ENCODE measurements at places on chromosomes 12 and 14.

DNA sequence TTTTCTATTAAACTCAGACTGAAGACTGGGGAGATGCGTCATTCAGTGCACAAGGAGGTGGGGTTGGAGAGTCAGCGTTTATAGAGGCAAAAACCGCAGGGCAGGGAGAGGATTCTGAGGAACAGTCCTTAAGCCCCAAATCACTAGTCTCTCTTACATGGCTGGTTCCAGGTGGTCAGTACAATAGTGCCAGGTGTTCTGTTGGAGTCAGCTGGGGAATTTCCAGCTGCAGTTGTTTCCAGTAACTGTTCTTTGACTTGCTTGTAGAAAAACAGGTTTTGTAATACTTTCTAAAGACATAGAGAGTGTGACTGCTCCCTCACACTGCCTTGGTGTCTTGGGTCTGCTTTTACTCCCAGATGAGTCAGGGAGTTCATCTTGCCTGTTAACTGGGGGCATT is 192.2 kb downstream of the TMTC3 start:
- no peak for DNase-seq

DNA sequence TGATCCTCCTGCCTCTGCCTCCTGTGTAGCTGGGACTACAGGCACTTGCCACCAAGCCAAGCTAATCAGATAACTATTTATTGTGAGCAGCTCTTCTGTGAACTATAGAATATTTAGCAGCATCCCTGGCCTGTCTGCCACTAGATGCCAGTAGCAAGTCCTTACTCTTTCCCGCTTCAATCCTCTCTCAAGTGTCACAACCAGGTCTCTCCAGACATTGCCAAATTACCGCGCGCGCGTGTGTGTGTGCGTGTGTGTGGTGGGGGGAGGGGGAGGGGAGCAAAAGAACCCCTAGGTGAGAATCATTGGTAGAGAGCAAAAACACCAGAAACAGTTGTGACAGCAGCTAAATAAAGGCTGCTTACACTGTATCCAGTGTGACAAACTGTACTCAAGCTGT is 49.9 kb downstream of the PPP2R5E start:
- no peak for DNase-seq

- no peak for DNase-seq
Measured at GRCh38 chr14:56268039-56268438, 149.8 kb downstream of the PELI2 start.

DNA sequence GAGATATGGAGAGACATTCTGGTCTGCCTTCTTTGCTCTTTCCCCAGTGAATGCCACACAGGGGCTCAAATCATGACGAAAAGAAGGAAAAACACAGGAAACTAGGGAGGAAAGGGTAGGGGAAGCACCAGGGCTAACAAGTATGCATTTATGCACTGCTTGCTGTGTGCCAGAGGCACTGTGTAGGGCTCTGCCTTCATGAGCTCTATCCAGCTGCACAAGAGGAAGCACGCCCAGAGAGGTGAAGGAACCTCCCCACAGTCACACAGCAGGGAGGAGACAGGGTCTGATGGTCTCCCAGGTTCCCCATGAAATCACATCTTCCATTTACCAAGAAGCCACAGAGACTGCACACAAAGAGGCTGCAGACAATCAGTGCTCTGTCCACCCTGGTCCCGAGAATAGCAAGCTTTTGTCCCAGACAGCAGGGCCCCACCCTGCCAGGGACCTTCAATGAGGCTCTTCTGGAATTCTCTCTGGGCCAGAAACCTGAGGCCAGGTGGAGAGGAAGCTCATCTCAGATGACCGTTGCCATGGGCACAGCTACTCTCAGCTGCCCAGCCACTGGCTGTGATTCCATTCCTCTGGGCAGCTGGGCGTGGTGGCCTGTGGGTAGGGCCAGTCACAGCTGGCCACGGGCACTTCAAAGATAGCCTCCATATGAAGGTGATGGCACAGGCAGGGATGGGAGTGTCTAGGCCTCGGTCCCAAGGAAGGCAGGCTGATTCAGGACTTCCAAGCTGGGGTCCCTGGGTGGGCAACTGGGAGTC is 7.3 kb upstream of the TRPV4 start:
- no peak for DNase-seq

GRCh38 chr12:125185740-125186470 is 120.7 kb downstream of the AACS start:
- DNase-seq: no peak

DNA sequence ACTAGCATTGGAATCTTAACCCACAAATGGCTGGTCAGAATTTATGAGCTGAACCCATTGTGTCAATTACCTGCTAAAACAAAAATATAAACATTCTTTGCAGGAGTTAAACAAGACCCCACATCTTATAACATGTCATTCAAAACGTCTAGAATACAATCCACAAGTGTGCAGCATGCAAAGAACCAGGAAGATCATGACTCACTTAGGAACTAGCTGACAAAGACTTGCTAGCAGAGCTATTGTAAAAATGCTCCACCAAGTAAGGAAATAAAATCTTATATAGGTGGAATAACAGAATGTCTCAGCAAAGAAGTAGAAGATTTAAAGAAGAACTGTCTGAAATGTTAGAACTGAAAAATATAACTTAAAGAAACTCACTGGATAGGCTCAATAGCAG is 26.5 kb upstream of the POC1B start:
- DNase-seq: no peak

DNA sequence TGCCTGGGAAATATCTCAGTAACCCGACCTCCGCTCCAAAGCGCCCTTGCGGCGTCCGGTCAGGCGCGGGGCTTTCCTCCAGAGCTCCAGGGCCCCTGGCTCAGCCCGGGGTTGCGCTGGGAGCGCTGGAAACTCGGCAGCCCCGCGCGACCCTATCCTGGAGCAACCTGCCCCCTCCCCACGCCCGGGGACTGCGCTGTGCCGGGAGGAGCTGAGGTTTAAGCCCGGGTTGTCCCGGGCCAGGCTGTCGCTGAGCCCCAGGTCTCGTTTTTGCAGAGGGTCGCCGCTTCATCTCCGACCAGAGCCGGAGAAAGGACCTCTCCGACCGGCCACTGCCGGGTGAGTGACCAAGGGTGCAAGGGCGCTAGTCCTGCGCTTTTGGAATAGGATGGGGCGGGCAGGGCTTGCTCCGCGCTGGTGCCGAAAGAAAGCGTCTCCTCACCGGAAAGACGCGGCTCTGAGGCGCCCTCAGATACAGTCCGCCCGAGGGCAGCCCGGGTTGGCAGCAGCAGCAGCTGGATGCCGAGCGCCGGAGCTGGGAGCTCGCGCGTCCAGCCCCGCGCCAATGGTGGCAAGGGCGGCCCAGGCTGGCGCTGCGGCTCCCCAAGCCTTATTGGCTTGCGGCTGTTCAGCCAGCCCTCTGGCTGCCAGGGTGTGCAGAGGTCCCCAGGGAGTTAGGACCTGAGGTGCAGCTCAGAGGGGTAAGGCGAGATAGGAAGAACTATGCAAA is 1.5 kb downstream of the SPX start:
- no peak for DNase-seq

DNA sequence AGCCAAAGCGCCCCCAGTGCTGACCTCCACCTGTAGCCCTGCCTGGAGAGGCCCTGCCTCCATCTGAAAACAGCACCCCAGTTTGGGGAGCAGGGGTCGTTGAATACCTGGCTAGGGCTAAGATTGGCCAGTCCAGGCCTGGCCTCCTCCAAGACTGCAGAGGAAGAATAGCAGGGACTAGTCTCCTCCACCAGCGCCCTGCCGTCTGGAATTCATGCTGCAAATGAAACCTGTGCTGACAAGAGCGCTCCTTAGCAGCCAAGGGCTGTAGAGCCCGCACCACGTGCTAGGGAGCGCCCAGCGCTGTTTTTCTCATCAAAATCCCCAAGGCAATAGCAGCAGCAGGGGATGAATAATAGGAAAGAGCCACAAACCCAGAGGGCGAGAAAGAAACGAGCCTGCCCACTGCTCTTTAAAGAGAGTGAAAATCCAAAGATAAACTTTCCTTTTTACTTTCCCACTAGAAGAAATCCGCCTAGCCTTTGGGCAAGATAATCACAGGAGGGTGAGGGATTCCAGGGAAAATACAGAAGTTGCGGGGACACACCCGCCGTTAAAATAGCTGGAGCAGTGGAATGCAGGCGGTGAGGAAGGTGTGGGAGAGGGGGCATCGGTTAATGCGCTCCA is 3.3 kb downstream of the COL2A1 start:
- DNase-seq: no peak

DNA sequence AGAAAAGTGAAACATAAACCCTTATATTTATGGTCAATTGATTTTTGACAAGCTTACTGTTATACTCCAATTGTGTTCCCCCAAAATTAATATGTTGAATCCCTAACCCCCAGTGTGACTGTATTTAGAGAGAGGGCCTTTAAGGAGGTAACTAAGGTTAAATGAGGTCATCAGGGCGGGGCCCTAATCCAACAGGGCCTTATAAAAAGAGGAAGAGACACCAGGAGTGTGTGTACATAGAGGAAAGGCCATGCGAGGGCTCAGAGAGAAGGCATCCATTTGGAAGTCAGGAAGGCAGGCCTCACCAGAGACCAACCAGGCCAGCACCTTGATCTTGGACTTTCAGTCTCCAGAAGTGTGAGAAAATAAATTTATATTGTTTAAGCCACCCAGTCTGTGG is 6.5 kb upstream of the VTI1B start:
- no peak for DNase-seq

DNA sequence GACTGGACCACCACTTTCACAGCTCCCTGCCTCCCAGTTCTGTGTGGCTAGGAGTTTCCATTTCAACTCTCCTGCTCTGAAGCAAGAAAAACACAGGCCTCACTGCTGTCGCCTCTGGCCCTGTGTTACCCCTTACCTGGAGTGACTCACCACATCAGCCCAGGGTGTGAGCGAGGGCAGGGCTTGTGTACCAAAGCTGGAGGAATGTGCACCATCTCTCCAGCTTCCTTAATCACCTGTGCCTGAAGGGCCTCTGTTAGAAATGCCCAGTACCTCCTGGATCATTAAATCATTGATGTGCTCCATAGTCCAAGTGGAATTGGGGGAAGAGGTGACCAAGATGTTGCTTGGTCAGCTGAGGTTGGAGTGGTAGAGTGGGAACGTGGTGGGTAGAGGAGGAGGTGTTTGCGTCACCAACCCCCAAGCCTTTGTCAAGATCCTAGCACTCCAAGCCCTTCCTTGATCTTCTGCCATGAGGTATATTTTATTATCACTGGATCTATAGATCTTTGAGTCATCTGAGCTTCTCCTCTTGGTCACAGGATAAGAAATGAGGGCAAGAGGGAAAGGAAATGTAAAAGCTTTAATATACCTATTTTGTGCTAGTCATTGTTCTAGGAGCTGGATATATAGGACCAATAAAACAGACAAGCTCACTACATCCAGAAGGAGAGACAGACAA is 51.3 kb downstream of the SSPN start:
- no peak for DNase-seq

GRCh38 chr14:45089813-45090212 is 5.9 kb downstream of the PRPF39 start:
- no peak for DNase-seq

GRCh38 chr14:104085889-104086201 is 345 bp downstream of the ASPG start:
- no peak for DNase-seq

DNA sequence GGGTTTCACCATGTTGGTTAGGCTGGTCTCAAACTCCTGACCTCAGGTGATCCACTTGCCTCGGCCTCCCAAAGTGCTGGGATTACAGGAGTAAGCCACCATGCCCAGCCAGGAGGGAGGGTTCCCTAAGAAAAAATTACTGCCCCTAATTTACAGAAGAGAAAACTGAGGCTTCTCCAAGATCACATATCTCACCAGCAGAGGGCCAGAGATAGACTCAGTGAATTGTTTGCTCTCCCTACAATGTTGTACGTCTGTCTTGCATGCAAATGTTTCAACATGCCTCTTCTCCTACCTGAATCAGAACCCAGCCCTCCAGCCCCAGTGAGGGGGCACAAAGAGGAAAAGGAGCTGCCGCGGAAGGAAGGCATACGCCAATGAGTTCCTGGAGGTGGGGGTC is 48.3 kb upstream of the TMEM263 start:
- DNase-seq: no peak

DNA sequence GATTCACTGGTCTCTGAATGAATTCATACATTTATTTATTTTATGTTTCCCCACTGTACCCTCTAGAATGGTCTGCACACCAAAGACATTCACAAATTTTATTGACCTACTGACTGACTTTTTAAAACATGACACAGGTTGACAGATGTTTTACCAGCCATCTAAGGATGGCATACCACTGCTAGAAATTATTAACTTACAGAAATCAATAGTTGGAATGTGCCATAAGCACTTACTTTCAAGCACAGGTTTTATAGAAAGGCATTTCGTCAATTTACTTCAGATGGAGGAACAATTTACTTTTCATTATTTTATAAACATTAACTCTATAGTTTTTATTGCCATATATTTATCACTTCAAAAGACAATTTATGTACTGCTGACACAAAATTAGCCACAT is 448.7 kb upstream of the FBXO33 start:
- DNase-seq: no peak

DNA sequence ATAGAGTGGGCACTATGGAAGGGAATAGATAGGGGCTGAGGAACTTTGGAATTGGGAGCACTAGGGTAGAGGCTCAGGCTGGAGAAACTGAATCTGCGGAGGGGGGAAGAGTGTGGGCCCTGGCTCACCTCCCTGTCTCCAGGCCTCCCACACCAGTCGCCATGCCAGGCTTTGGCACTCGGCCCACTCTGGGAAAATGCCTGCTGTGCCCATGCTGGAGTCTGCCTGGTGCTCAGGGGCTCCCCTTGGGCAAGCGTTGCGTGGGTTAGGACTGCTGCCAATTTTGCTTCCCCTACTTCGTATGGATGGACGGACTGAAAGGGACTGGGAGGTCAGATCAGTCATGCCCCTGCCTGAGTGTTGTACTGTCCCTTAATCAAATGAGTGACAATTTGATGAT is 34.6 kb upstream of the CISTR start:
- DNase-seq: no peak

GRCh38 chr12:106671840-106672239 is 89.0 kb downstream of the RFX4 start:
- DNase-seq: no peak

DNA sequence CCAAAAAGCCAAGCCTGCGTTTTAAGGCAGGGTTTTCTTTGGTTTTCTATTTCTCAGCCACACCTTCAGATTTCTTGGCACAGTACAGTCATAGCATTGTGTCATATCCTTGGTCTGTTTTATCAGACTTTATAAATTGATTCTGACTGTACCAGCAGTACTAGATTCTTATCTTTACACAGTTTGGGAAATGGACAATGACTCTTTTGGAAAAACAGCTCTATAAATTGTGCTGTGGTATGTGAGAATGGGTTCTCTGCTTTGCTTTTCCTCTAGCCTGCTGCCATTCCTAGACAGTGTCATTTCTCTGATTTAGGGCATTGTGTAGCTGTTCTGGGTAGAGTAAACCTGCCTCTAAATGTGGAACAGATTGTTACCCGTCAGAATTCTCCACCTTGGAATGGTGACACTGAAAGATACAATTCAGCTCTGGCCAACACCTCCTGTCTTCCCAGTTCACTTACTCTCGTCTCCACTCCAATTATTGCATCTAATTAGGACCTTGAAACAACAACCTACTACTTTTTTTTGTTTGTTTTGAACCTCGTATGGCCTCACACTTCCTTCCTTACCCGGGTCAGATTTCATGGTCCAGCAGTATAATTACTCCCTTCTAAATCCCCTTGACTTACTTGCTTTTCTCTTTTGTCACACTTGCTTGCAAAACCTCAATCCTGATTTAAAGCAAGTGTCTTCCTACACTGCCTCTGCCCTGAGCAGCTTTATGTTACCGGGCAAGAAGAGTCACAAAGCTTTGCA is 226.3 kb downstream of the ERC1 start:
- DNase-seq: no peak

GRCh38 chr14:105171004-105171673 is 2.6 kb upstream of the JAG2 start:
- no peak for DNase-seq
